ENCODE measurements at places on chromosomes 11 and 22.

DNA sequence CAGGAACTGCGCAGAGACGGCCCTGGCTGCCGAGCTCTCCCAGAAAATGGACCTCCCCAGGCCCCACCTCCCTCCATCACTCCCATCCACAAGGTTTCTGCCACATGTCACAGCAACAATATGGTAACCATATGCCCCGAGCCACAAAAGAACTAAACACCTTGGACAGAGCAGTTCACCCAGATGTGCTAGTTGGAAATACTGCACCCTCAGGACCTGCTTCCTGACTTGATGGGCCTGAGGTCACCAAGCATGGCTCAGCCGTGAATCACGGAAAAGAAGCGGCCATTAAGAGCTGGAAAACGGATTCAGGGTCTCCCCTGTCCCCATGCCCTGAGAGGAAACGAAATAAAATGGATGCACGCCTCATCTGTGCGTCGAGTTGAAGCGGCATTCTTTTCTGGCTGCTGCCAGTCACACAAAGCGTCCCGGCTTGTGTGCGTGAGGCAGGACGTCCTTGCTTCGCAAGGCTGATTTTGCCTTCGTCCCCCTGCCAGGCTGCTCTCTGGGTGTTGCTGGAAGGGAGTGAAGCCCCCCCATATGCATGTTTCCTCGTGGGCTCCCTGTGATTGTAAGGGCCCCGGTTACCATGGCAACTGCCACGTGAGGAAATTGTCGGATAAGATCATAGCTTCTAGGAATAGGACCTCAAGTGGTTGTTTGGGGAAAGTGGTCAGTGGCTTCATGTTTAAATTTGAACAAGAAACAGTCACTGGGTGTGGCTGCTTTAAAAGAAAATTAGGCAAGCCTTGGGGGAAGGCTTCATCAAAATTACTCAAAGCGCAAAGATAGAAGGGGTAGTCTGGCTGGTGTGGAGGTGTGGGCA is 51.7 kb downstream of the FLI1 start:
- no peak for DNase-seq

GRCh38 chr11:77126861-77127234 is 1.2 kb upstream of the MYO7A start:
- DNase-seq = no peak

DNA sequence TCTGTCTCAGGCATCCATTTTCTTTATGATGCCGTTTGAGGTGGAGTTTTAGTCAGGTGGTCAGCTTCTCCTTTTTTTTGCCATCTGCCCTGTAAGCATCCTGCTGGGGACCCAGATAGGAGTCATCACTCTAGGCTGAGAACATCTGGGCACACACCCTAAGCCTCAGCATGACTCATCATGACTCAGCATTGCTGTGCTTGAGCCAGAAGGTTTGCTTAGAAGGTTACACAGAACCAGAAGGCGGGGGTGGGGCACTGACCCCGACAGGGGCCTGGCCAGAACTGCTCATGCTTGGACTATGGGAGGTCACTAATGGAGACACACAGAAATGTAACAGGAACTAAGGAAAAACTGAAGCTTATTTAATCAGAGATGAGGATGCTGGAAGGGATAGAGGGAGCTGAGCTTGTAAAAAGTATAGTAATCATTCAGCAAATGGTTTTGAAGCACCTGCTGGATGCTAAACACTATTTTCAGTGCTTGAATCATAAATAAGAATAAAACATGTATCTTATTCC is 10.9 kb upstream of the HBE1 start:
- DNase-seq = peak; percentile 92

- DNase-seq = no peak
These were observed 2.1 kb downstream of the KMT2A start for GRCh38 chr11:118438314-118438931.

DNA sequence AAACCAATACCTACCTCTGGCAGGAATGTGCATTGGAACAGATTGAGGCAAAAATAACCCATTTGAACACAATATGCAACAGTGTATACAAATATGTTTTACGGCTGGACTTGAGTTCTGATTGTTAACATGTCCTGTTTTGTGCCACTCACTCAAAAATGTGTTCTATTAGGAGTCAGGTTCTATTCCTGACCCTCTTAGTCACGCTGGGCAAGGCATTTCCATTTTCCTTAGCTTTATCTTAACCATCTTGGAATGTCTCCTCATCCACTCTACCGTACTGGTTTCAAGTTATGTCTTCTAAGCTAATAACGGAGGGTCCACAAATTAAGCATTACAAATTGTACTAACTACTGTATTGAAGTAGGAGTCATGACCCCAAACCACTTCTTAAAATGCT is 78.6 kb downstream of the MAML2 start:
- no peak for DNase-seq

- no peak for DNase-seq
These were observed 15.9 kb downstream of the PRSS23 start for GRCh38 chr11:86816251-86816726.

DNA sequence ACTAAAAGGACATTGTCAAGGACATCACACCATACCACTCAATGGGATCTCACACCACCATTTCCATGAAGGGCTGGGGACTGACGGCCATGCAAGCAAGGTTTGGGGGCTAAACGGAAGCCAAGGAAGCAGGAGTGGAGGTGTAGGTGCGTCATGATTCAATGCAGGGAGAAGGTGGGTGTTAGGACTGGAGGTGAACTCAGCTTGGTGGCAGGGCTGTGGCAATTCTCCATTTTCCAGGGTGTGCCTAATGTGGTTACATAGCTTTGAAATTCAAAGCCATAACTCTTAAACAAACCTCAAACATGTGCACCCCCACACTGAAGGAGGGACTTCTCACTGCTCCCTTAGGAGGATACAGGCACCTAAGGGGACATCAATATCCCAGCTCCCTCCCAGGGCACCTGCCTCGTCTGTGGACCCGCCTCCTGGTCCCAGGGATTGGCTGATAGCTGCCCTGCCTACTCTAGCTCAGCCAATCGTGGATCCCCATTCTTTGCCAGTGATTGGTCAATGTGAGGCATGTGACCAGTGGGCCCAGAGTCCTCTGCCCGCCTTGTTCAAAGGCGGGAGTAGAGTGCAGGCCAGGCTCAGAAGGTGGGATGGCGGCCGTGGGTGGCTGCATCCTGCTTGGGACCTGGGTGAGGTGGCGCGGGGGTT is 64.6 kb downstream of the CTTN start:
- DNase-seq = no peak

- no peak for DNase-seq
These were observed 1.7 kb upstream of the XBP1 start for GRCh38 chr22:28801845-28802594.
